ENCODE measurements at places on chromosomes 3 and 15. TPM values are rescaled to one million over a fixed set of nuclear protein-coding genes. Genes with fewer than 3 reads are reported as not detected.

GRCh38 chr3:110066206-110066605 lies 728.9 kb upstream of the DPPA4 start:
- no peak for DNase-seq

DNA sequence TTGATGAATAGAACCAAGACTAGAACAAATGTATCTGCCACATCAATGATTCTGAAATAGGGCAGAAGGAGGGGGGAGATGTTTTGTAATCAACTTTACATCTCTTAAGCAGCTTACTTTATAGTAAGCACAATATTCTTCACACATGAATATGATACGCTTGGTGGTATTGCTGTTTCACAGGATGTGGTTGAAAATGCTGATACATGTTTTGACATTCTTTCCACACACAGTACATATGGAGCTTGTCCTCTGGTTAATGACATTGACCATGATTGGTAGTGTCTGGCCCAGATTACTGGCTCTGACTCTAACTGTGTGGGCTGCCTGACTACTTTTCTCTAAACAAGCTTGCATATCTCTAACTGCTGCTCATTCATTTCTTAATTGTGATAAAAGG lies 168.9 kb downstream of the KLHL25 start:
- no peak for DNase-seq

DNA sequence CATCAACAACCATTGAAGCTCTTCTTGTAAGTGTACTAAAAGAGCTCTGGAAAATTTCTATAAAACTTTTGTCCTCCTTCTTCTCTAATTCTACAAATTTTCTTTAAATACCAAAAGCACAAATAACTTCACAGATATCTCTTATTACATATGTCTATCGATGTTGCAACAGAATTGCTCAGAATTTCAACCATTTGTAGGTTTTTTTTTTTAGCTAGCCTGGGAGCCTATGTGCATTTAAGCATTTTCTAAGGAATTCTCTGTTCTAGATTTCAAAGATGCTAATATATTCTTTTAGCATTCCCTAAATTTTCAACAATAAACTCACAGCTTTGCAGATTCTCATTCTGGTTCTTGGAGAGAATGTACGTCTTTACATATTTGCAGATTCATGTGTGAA lies 774.3 kb upstream of the NR2F2 start:
- no peak for DNase-seq

- DNase-seq = no peak
These were observed 83.3 kb downstream of the GLDN start for GRCh38 chr15:51424780-51425179.

- DNase-seq = no peak
These were observed 161.4 kb upstream of the IQSEC1 start for GRCh38 chr3:13234666-13235065.

RNF7 gene
- 62.8 TPM for total RNA-seq

ALG1L2 gene
- total RNA-seq = 1.1 TPM

FILIP1L gene
- total RNA-seq = 36.2 TPM

TRIM59 gene
- total RNA-seq = 1.4 TPM

FSD2 gene
- not detected for total RNA-seq
